Ammon's horn (tissue), 1 donor: ENCODE measurements at places on chromosomes 4 and X.
A peak's percentile ranks its signal among the peaks of the same experiment; 100 is the strongest.

- no peak for DNase-seq
Observed at GRCh38 chr4:150973626-150974251, 41.3 kb downstream of the LRBA start.

DNA sequence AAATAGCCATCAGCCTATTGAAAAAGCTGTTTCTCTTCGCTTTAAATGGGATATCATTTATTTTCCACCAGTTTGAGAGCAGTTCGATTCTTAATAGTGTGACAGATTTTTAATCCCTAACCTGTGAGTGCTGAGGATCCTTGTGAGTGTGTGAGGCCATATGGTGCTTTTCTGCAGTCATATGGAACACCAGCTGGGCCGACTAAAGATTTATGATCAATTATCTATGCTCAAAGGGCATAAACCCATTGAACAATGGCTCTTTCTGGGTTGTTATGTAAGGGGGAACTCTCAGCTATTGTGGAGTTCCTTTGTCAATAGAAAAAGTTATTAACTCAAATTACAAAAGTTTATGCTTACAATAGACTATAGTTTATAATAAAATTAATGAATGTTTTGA is 1003.6 kb downstream of the FAT4 start:
- no peak for DNase-seq

DNA sequence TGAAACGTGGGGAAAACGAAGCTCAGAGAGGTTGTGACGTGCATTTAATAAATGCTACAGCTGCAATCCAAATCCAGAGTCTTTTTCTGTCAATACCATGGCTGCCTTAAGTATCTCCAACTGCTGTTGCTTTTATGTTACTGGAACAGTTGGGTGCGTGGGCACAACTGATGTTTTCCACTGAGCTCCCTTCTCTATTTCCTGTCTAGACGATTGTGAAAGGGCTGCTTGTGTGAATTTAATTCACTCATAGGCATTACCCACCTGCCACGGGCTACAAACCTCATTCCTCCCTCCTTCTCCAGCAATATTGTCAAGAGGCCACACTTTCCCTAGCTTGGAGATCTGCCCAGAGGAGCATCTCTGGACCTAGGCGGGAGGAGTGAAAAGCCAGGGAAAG is 526.0 kb downstream of the MID1IP1 start:
- DNase-seq, result peak; percentile 9

- no peak for DNase-seq
Observed at GRCh38 chr4:32191961-32192360, 1471.8 kb downstream of the PCDH7 start.

- no peak for DNase-seq
Observed at GRCh38 chr4:87738483-87738882, 60.9 kb upstream of the IBSP start.
